ENCODE measurements at places on chromosomes 2 and 18. TPM values are rescaled to one million over a fixed set of nuclear protein-coding genes. Genes with fewer than 3 reads are reported as not detected.

DNA sequence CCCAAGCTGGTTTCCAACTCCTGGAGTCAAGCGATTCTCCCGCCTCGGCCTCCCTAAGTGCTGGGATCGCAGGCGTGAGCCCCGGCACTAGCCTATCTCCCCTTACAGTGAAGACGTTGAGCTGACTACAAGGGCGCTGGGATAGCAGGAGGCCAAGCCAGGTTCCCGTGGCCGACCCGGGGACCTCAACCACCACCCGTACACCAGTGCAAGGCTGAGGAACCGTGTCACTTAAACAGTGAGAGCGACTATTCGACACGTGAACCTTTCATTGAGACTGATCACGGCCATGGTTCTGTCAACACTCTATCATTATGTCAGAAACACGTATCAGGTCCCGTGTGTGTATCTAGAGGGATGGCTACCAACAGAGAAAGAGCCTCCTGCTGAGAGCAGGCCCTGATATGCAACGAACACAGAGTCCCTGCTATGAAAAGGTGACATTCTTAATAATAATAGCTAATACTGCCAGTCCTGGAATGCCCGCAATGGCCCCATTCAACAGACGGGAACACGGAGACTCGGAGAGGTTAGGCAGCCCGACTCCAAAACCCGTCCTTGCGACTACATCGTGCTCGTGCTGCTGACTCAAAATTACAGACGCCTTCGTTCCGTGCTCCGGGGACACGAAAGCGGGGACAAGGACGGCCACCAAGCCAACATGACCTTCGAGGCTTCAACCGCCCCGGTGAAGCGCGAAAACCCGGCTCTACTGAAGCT is 833 bp downstream of the AFG3L2 start:
- peak; percentile 40 for DNase-seq

DNA sequence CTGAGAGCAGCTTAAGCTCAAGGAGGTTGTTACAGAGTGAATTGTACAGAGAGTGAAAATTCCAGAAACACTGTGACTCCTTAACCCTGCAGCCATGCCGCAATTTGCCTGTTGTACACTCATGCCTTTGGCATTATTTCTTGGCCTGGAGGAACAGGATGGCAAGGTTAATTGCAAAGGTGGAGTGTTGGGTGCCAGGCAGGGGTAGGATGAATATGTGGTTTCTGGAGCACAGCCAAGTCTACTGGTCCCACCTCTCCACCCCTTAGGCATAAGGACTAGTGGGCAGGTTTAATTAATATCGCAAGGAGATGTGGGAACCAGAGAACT is 250.2 kb downstream of the LRRTM1 start:
- no peak for DNase-seq

DNA sequence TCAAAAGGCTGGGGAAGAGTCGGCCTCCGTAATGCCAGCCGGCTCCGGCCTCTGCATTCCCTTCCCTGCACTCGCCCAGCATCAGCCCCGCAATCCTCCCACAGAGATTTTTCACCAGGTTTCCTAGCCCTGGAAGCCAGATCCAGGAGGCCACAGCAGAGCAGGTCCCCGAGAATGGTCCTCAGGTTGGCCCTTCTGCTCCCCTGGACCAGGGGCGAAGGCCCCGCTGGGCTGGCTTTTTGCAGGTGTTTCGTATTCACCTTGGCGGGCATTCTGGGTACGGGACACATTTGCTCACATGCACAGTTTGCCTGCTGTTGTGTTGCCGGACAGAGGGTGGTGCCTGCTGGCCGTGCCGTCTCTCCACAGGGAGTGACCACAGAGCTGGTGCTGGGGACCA is 309.5 kb downstream of the NDUFA10 start:
- no peak for DNase-seq

DNA sequence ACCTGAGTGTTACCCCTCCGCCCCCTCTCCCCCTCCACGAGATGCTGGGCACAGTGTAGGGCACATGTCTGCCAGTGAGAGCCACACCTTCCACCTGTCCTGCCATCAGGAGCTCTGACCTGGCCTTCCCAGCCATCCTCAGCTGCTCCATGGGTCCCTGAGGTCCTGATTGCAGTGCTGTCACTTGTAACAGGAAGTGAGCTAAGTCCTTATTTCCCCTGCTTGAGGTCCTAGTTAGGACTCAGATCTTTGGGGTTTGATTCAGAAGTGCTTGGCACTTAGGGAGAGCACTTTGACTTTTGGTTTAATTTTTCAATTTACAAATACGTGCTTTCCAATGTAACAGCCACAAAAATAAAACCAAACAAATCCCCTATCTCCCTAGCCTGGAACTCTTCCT is 125.5 kb downstream of the WDSUB1 start:
- DNase-seq = no peak

GRCh38 chr2:105749583-105750400 is 5.1 kb downstream of the NCK2 start:
- DNase-seq = peak; percentile 71

DNA sequence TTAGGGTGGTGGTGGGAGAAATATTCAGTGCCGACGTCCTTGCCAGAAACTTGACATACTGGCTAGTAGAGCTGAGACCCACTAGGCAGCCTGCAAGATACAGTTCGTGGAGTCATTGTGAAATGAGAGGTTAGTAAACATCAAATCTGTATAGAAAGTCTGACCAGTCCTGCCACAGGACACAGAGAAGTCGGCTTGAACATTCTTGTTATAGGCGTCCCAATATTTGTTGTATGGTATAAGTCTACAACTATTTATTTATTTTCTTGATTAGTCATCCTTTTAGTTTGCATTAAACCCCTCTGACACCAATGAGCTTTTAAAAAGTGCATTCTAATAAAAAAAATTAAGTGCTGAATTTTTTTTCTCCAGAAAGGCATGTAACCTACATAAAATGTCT is 265.4 kb downstream of the STK39 start:
- no peak for DNase-seq

- DNase-seq = no peak
These were observed 753.9 kb downstream of the RNF144A start for GRCh38 chr2:7670905-7671641.

Gene TMEM17
- 3.0 TPM for total RNA-seq

Gene HMSD
- total RNA-seq = 1.3 TPM

Gene MOCOS
- 7.1 TPM for total RNA-seq

All from fibroblast of villous mesenchyme (primary cell).